Calu3 (cell line): ENCODE measurements at places on chromosomes 1 and 21.

- no peak for DNase-seq
Measured at GRCh38 chr1:175364424-175365076, 172.0 kb upstream of the KIAA0040 start.

DNA sequence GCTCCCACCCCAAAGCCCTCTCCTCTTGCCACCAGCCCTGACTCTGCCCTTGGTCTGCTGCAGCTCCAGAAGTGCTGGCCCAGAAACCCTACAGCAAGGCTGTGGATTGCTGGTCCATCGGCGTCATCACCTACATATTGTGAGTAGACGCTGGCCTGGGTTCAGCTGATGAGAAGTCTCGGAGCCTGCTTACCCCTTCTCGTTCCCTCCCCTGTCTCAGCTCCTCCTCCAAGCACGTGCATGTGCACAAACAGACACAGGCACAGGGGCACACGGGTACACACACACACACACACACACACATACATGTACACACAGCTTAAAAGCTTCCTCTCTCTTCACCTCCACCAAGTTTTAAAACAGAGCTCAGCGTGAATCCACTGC, 24.3 kb downstream of the CAMK1G start:
- DNase-seq, result no peak

- no peak for DNase-seq
Measured at GRCh38 chr21:44583089-44583799, 2.8 kb upstream of the KRTAP10-5 start.

DNA sequence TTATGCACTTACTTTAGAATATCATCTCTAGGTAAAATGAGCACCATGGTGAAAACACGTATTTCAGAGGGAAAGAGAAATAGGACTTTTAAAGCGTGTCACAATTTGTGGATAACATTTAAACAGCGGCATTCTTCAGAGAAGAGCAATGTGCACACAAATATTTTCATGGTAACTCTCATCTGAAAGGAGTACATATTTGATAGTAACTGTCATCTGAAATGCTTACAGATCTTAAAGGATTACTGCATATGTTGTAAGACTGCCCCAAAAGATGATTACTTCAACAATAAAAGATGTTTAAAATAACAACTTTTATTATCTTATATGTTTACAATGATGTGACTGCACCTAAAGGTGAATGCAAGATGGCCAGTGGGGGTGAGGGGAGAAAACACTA, 408.8 kb downstream of the PLA2G4A start:
- no peak for DNase-seq
